ENCODE measurements at places on chromosomes 5 and 9.

- no peak for DNase-seq
Measured at GRCh38 chr5:16681876-16682275, 65.1 kb upstream of the RETREG1 start.

- no peak for DNase-seq
Measured at GRCh38 chr5:52360985-52361384, 426.7 kb upstream of the ITGA1 start.

DNA sequence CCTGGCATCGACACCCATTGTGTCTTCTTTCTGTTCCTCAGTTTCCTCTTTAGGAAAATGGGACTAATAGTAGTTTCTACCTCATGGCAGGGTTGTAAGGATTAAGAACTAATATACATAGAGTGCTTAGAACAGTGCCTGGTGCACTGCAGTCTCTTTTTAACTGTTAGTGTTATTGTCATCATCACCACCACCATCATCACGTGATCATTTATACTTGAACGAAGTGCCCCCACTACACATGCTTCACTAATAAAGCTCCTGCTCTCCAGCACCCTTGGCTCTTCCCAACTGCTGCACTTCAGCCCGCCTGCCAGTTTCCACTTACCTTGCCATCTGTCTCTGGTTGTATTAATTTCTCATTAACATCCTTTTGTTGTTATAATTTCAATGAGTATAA is 35.8 kb upstream of the MAST4 start:
- DNase-seq = no peak

GRCh38 chr5:89707891-89708290 is 701.7 kb downstream of the CETN3 start:
- no peak for DNase-seq

- DNase-seq = no peak
Measured at GRCh38 chr9:112149211-112149610, 25.9 kb downstream of the SUSD1 start.

DNA sequence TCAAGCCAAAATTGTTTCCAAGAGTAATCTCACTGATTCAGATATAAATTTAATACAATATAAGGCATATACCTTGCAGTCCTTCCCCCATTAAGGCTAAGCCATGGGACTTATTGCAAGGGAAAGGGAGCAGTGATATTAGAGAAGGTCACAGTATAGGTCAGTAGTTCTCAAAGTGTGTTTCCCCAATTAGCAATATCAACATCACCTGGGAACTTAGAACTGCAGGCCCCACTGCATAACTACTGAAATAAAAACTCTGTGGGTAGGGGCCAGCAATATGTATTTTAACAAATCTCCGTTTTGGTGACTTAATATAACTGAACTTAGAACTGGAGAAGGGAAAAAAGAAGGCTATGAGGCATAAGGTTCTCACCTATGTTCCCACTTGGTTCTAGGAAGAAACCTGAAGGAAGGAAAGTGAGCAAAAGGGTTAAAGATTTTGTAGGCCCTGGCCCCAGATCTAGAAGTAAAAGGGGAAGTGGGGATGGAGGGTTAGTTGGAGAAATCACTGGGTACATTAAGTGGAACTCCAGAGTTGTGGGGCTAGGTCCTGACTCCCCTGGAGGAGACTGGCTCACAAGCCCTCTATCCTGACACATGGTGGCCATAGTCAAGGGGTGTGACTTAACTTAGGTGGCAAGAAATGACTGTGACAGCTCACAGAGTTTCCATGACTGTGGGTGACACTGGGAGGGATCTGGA is 40.7 kb downstream of the WDR36 start:
- no peak for DNase-seq

DNA sequence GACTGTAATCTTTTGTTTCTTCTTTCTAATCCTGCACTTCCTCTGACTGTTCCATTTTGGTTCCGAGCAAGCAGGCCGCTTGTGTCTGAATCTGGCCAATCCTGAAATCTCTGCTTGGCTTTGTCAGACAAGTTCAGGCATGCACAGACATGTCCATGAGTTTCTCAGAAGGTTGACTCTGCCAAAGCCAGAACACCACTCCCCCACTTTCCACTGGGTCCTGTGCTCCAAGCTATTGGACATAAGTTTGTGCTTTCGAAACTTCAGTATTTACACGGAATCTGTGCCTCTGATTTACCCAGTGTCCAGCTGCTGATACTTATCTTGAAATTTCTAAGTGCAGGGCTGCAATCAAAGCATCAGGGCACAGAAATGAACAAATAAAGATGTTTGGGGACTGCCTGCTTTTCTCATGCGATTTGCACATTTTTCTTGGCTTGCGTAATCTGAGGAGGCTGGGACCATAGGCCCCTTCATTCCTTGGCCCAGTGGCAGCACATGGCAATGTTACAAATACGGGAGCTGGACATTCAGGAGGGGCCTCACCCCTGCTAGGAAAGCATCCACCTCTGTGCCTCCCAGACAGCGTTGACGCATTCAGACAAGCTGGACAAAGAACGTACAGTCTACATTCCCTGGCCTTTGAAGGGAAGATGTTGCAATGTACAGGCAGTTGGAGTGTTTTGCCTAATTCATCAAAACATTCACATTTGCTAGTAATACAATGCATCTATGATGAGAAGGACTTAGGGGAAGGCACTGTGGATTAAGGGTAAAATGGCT is 209.2 kb upstream of the PAPPA start:
- no peak for DNase-seq

- no peak for DNase-seq
Measured at GRCh38 chr5:106907979-106908378, 762.8 kb downstream of the EFNA5 start.

- no peak for DNase-seq
Measured at GRCh38 chr5:154059039-154059430, 20.3 kb downstream of the MFAP3 start.

DNA sequence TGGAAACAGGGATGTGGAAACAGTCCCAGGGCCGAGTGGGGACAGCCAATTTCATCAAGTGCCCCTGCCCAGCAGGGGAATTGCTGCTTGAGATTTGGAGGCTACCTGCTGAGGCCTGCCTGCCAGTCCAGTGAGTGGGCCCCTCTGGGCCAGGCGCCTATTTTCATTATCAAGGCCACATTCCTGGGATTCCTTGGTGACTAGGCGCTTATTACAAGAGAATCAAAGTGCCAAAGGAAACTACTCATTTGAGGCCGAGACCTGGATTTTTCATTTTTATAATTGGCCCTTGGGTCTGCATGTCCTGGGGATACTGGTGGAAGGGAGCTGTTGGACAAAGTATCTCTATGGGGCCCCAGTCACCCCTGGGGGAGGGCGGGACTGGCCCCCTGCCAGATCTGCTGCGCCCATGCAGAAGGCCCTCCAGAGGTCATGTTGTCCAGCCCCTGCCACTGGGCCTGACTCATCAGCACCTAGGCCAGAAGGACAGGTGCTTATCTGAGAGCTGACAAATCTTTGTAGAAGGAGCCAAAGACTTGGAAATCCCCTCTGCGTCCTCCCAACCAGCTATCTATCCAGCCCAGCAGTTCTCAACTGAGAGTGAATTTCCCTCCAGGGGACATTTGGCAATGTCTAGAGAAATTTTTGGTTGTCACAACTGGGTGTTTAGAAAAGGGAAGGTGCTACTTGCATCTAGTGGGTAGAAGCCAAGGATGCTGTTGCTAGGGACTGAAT is 45.6 kb downstream of the FOXI1 start:
- DNase-seq = peak; percentile 63

DNA sequence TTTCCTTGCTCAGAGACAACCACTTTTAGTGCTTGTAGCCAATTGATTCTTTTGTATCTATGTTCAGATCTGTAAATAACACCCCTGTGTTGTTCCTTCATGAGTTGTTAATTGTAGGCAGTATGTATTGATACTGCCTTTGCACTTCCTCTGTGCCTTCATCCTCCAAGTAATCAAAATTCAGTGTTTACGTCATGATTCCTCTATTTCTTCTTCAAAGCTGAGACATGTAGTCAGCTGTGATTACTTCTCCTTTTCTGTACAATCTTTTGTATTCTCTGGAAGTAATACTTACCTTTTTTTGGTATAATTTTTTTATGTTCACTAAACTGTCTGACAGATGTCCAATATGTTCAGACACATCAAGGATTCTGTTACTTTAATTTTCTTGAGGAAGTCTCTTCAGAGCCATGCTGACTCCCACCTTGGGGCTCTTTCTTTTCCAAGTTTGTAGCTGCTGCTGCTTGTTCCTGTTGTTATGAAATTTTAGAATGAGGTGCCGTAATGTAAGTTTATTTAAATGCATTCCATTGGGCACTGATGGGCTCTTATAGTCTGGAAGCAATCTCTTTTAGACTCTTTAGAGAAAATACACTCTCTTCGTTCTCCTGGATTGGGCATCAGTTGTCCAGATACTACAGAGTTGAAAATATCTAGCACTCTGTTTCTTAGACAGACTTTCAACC is 30.5 kb upstream of the LRRC70 start:
- DNase-seq = no peak

DNA sequence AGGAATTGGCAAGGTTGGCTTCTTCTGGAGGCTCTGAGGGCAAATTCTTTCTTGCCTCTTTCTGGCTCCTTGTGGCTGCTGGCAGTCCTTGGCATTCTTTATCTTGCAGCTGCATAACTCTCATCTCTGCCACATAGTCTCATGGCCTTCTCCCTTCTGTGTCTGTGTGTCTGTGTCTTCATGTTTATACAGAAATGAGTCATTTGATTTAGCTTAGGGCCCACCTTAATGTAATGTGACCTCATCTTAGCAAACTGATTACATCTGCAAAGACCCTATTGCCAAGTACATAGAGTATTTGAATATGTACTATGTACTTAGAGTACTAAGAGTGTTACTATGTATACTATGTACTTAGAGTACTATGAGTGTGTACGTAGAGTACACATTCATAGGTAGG is 122.5 kb downstream of the RFK start:
- no peak for DNase-seq

DNA sequence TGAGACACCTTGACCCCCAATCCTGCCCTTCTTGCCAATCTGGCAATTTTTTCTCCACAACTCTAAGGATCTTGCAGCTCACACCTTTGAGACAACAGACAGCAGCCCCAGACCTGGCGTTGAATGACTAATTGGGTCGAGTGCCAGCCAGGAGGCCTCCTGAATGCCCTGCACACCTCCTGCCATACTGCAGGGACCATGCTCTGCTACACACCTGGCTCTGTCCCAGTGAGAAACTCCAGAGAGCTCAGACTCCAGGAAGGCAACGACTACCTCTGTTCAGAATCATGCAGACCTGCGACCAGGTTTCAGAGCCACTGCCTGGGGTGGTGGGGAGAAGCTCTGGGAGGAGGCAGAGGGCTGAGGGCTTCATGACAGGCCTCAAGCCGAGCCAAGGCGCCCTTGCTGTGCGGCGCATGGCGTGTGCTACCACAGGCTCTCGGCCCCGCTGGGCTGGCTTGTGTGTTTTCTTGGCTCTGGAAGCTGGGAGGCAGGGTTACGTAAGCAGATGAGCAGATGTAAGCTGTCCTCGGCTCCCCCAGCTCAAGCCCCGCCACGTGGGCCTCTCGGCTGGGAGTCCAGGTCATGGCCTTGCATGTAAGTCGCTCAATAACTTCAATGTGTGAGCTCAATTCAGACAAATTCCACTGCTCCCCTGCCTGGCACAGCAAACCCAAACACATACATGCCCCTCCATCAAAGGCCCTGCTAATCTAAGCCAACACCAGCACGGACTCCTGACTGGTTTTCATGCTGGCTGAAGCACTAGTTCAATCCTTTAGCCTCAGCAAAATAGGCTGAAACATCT is 27.5 kb downstream of the B4GALT1 start:
- no peak for DNase-seq

DNA sequence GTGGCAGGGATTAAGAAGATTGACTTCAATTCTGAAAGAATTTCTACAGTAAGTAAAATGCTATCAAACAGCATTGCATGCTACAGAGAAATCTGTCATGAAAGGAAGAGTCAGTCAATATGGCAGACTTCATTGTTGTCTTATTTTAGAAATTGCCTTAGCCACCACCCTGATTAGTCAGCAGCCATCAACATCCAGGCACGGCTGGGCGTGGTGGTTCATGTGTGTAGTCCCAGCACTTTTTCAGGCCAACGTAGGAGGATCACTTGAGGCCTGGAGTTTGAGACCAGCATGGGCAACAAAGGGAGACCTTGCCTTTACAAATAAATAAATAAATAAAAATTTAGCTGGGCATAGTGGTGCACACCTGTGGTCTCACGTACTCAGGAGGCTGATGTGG is 46.6 kb downstream of the RMI1 start:
- no peak for DNase-seq

- DNase-seq = no peak
Measured at GRCh38 chr9:79060766-79061165, 511.0 kb upstream of the TLE4 start.

- DNase-seq = no peak
Measured at GRCh38 chr5:124128867-124129266, 616.9 kb downstream of the CSNK1G3 start.

- no peak for DNase-seq
Measured at GRCh38 chr5:39608024-39608423, 183.2 kb upstream of the DAB2 start.

- DNase-seq = no peak
Measured at GRCh38 chr5:88474574-88474973, 205.9 kb upstream of the TMEM161B start.

DNA sequence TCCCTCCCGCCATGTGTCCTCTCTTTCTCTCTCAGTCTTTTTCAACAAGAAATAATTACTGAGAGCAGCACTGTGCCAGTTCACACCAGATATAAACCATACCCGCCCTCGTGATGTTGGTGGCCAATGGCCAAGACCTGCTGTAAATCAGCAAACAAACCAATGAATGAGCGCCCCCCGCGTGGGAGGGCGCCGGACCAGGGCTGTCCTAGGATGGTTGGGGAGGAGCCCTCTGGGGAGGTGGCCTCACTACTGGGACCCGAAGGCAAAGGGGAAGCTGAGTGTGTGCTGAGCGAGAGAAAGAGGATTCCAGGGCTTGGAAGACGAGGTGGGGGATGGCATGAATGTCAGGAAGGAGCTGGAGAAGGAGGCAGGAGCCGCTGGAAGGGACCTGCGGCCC is 51.2 kb upstream of the BARHL1 start:
- DNase-seq = no peak

GRCh38 chr5:82861701-82862100 is 215.5 kb downstream of the TMEM167A start:
- no peak for DNase-seq

DNA sequence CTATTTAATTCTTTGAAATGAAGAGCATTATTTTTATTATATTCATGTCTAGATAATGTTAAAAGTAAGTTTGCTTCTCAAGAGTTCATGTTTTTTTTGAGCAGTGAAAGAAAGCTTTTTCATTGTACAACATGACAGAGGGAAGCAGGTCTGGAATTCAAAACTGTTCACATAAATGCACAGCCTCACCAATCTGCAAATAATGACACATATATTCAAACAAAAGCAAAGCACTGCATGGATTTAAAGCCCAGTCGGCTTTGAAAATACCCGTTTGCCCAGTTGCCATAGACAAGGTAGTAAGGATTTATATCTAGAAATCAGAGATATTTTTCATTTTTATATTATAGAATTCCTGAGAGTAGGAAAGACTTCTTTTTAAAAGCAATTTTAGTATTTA is 201.8 kb downstream of the CD180 start:
- no peak for DNase-seq

DNA sequence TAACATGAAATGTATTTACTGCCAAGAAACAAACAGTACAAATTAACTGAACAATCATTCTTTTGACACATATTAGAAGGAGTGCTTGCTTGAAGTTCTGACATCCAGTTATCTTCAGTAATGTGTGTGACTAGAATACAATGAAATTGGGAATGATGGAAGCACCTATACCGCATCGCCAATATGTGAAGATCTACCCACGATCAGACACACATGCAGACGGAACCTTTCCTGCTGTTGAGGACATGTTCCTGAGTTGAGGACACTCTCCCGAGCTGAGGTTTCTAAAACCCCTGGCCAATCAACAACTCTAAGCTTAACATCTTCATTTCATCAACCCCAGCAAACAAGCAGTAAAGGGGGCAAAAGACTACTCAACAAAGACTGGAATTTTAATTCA is at the start of gene OR13C3:
Gene OR13C3 (minus strand): TSS at position 101 of the 400 bp plus-strand sequence. CDS start 133 bp downstream, outside the sequence.
- DNase-seq = no peak
